ENCODE measurements at places on chromosomes 6 and 20.
A peak's percentile ranks its signal among the peaks of the same experiment; 100 is the strongest.

GRCh38 chr6:95328231-95328630 is 249.1 kb upstream of the MANEA start:
- DNase-seq: no peak

GRCh38 chr20:44401770-44402390 is 46.4 kb downstream of the HNF4A start:
- DNase-seq: no peak

- DNase-seq: no peak
Measured at GRCh38 chr6:170143401-170144150, 147.3 kb downstream of the DLL1 start.

DNA sequence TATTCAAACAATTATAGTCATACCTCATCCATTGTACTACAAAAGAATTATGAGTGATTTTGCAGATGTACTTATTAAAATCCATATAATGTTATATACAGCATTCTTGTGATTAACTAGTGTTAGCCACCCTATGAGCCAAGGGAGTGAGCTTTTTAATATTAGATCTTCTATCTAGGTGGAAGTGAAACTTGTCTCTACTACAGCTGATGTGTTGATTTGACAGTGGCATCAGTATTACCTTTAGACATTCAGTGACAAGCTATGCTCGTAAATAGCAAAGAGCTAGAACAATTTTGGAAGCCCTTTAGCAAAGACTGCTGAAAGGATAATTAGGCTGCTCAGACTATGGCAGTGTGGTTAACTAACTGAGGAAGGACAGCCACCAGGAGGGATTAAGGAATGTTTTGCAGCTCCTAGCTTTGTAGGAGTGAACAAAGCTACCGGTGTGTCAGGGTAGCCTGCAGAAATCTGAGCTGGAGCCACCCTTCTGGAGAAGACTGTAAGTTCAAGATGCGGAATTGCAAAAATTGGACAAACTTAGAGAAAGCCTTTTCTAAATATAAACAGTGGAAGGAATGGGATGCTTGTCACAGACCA is 73.7 kb downstream of the AFG1L start:
- no peak for DNase-seq

DNA sequence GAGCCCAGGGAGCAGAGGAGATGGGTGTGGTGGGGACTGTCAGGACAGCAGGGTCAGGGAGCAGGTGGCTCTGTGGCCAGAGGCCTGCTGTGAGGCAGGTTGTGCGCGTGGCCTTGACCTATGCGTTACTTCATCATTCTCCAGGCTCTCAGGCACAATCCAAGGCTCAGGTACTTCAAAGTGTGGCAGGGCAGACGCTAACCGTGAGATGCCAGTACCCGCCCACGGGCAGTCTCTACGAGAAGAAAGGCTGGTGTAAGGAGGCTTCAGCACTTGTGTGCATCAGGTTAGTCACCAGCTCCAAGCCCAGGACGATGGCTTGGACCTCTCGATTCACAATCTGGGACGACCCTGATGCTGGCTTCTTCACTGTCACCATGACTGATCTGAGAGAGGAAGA is 535 bp downstream of the NCR2 start:
- DNase-seq: no peak

- DNase-seq: no peak
Measured at GRCh38 chr20:59159091-59159490, 4.5 kb upstream of the ZNF831 start.

- no peak for DNase-seq
Measured at GRCh38 chr6:138500867-138501446, 1.7 kb upstream of the NHSL1 start.

DNA sequence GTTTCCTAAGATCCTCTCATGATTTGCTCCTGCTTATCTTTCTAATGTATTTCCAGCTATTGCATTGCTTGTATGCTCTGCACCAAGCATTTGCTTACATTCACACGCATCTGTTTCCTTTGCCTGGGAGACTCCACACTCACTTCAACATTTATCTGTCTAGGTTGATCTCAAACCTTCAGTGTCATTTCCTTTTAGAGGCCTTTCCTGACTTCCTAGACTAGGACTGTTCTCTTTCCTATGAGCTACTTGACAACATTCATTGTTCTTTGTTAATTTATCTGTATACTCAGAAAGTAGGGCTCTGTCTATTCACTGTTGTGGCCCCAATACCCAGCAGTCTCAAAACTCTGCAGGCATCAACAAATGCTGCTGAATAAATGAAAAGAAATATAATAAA is 84.4 kb downstream of the WASF1 start:
- DNase-seq: peak; percentile 62

- DNase-seq: no peak
Measured at GRCh38 chr6:82744286-82745015, 321.2 kb downstream of the UBE3D start.

DNA sequence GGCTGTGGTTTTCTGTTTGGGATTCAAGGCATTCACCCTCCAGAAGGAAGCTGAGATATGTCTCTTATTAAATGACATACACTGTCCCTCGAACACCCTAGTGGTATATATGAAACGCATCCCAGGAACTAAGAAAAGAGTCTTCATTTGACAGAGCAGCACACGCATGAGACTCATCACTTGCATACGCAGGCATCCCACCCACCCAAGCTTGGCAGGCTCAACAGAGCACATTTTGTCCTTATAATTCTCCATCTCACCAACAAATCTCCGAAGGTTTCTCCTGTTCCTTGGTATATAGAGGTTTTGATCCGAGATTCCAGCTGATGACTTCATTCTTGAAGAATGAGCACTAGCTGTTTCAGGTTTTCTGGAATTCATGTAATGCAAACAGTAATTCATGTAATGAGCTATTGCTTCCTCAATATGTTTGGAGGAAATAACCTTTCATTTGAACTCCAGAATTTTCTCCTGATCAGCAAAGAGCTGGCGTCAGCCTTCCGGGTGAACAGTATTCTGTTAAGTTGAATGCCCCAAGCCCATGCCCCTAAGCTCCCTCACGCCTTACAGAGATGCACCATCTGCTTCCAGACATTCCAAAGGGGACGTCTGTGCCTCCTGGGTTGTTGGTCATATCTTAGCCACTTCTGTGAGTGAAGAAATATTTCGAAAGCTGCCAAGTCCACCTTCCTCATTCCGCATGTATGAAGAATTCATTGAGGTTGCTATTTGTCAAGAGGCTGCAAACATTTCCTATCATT is 66.0 kb upstream of the CDH4 start:
- DNase-seq: peak; percentile 76

GRCh38 chr6:130947464-130947863 is 115.6 kb downstream of the EPB41L2 start:
- no peak for DNase-seq

DNA sequence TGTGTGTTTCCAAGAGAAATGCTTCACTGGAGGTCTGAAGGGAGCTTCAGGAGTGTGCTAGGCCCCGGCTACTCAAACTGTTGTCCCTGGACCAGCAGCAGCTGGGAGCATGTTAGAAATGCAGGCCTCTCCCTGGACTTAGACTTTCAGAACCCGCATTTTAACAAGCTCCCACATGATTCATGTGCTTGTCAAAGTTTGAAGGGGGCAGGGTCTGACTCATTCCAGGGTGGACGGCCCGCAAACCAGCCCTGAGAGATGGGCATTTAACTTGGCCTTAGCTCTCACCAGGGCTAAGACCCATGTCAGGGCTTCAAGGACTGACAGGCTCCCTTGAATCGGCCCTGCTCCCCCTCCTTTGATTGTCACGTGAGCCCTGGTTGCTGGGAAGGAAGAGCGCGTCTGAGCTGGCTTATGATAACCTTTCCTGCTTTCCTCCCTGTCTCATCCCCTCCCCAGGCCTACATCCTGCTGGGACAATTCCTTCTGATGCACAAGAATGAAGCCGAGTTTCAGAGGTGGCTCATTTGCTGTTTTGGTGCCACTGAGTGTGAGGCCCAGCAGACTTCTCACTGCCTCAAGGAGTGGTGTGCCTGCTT is 35.5 kb downstream of the BANF2 start:
- DNase-seq: peak; percentile 57
